Endothelial cell of umbilical vein (primary cell): ENCODE measurements at places on chromosomes 13 and 19. TPM values are rescaled to one million over a fixed set of nuclear protein-coding genes. Genes with fewer than 3 reads are reported as not detected.

DNA sequence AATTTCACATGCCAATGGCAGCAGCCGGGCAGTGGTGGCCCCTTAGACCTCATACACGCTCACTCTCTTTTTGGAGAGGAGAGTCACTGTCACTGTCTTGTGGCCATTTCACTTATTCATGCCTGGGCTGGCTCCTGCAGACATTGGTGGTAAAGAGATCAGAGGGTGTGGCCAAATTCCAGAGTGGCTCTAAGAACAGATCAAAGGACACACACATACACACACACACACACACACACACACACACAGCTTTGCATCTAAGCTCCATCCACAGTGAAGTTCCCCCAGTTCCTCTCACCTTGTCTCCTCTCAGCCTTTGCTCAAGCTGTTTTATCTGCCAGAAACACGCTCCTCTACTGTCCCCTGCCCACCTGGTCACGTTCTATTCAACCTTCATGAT, 46.5 kb upstream of the KPNA3 start:
- DNase-seq = no peak

GRCh38 chr13:31053091-31053490, 108.6 kb downstream of the HSPH1 start:
- DNase-seq = no peak

Gene ADM5
- 3.3 and 4.4 TPM in 2 replicates for total RNA-seq

Gene KLK1
- not detected in 2 replicates for total RNA-seq

Gene POSTN
- total RNA-seq = 0.29 and 0.55 TPM in 2 replicates
